Bronchial smooth muscle cell (primary cell): ENCODE measurements at places on chromosomes 4 and X. TPM values are rescaled to one million over a fixed set of nuclear protein-coding genes. Genes with fewer than 3 reads are reported as not detected.

ATP2B3 gene
- not detected in 2 replicates for total RNA-seq

TMPRSS11B gene
- total RNA-seq, result not detected in 2 replicates

CDKL2 gene
- total RNA-seq, result 1.2 and 1.3 TPM in 2 replicates

PAQR3 gene
- total RNA-seq, result 6.4 and 7.1 TPM in 2 replicates

CT45A2 gene
- total RNA-seq, result not detected in 2 replicates

BEX1 gene
- total RNA-seq, result 0.63 TPM in 1 of 2 replicates, not detected in the other

EPHA5 gene
- 0.52 and 0.79 TPM in 2 replicates for total RNA-seq

SLC7A11 gene
- total RNA-seq, result 37.5 and 75.0 TPM in 2 replicates

FRMPD4 gene
- 1.6 and 2.4 TPM in 2 replicates for total RNA-seq

USP17L18 gene
- total RNA-seq, result not detected in 2 replicates

MAGEB3 gene
- not detected in 2 replicates for total RNA-seq

FGD1 gene
- 3.1 and 3.6 TPM in 2 replicates for total RNA-seq

SH3D19 gene
- total RNA-seq, result 34.0 and 36.7 TPM in 2 replicates

ARL9 gene
- total RNA-seq, result 0.26 and 0.95 TPM in 2 replicates

SMR3B gene
- total RNA-seq, result not detected in 2 replicates

MGST2 gene
- 1.2 and 5.8 TPM in 2 replicates for total RNA-seq

APLN gene
- total RNA-seq, result 0.26 and 0.32 TPM in 2 replicates

TMEM271 gene
- total RNA-seq, result not detected in 2 replicates

KLHL34 gene
- not detected in 2 replicates for total RNA-seq

SFRP2 gene
- total RNA-seq, result not detected in 2 replicates

BEND4 gene
- total RNA-seq, result not detected in 2 replicates

CCNB3 gene
- total RNA-seq, result 0.63 TPM in 1 of 2 replicates, not detected in the other
